Right forelimb (tissue), 1 donor: ENCODE measurements at places on chromosomes 6 and 20.

GRCh38 chr6:26398555-26398954 is 3.5 kb upstream of the BTN3A1 start:
- no peak for DNase-seq

- DNase-seq: no peak
Observed at GRCh38 chr20:33604991-33605370, 57.1 kb upstream of the C20orf144 start.

DNA sequence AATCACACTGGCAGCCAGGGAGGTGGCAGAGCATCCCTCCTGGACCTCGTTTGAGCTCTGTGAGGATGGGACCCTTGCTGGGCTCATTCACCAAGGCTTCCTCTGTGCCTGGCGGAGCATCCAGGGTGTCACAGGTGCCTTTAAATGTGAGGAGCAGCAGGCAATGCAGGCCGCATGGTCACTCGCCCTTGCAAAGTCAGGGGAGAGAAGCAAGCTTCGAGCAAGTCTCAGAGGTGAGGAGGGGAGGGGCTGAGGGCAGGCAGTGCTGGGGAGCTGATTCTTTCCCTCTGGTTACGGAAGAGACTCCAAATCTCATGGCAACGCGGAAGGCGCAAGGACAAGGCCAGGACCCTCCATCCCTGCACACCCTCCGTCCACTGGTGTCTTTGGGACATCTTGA is 182.7 kb upstream of the PMEPA1 start:
- DNase-seq: no peak

DNA sequence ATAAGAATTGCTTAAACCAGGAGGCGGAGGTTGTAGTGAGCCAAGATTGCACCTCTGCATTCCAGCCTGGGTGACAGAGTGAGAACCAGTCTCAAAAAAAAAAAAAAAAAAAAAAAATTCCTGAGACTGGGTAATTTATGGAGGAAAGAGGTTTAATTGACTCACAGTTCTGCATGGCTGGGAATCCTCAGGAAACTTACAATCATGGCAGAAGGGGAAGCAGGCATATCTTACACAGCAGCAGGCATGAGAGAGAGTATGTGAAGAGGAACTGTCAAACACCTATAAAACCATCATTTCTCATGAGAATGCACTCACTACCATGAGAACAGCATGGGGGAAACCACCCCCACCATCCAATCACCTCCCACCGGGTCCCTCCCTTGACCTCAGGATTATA is 1.8 kb upstream of the FKBP1A start:
- no peak for DNase-seq

- DNase-seq: no peak
Observed at GRCh38 chr6:144534180-144534579, 249.0 kb downstream of the UTRN start.

GRCh38 chr20:36819659-36820058 is 46.1 kb upstream of the DSN1 start:
- DNase-seq: no peak
